ENCODE measurements at places on chromosomes 7 and 10.
A peak's percentile ranks its signal among the peaks of the same experiment; 100 is the strongest.

- DNase-seq: no peak
These were observed 32.2 kb upstream of the COL13A1 start for GRCh38 chr10:69769395-69769992.

DNA sequence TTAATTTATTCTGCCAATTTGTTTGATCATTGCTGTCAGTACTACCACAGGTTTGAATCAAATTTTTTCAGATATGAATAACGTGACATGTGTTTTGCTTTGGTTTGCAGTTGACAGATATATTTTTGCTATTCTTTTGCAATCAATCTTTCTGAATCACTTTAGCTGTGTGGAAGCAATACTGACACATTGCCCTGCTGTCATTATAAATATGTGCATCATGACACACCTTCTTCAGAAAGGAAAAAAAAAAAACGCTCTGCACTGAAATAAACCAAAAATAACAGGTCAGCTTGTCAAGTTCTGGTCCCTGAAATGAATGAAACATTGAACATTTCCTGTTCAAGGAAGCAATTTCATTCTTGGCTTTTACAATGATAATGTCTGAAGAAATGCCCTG lies 93.8 kb upstream of the FAM13C start:
- no peak for DNase-seq

DNA sequence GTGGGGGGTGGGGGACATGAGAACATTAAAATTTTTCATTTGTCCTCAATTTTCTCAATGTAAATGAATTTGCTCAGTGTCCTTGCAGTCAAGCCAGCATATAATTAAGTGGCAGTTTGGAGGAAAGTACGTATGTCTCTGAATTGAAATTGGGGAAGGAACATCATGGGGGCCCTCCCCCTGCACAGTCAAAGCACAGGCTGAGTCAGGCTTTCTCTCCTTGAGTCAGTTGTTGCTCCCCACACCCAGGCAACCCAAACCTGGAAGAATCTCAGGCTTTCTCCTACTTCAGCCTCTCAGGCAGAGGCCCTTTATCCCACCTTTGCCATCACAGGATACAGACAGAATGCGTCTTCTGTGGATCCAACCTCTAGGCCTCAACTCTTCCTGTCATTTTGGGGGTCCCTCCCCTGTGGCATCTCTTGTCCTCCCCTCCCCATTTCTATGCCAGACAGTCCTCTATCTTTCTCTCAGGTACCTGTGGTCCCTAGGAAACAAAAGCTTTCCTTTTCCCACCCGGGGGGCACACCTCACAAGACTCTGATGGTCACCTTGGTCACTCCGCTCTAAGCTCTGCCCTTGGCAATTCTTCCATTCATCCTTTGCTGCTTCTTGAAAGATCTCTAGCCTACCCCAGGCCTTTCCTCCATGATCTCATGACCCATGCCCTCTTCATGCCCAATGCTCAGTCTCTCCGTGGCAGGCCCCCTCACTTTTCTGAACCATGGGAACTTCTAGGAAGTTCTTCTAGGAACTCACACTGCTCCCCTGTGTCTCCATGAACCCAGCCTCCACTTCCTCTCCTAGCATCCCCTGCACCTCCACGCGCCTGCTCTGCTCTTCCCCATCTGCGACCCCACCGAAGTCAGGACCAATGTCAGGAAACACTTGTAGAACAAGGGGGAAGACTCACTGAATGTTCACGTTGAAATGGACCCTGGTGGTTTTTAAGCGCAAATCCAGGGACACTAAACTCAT lies 40.4 kb downstream of the CREB3L2 start:
- DNase-seq: no peak

GRCh38 chr7:139710036-139710435 lies 67.8 kb downstream of the HIPK2 start:
- DNase-seq: no peak

DNA sequence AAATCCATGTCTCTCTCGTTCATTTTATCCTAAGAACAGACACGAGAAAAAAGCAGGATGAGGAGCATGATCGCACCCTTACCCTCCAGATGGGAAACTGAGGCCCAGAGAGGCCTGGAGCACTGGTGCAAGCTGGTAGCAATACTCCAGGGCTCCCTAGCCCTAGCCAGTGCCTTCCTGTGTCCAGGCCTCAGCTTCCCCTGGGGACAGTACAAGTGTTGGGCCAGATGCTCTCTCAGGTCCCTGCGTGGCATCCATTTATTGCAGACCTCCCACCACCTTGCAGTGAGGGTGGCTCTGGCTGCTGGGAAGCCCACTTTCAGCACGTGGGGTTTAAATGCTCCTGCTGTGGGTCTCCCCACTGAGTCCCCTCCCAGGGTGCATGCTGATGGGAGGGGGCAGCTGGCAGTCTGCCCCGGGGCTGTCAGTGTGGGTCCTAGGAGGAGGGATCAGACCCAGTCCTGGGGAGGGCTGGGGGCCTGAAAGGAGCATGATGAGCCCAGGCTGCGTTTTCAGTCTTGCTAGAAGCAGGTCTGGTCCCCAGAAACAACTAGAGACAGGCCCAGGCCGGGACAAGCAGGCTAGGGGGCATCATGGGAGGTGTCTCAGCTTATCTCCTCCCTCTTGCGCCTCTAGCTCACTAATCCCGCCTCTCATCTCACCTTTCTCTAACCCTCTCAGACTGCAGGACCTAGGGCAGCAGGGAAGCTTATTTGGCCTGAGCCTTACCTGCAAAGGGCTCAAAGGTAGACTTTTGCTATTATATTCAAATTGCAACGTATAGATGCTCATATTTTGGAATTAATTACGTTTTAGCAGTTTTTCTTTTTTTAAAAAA lies 662 bp upstream of the PPIF start:
- no peak for DNase-seq

DNA sequence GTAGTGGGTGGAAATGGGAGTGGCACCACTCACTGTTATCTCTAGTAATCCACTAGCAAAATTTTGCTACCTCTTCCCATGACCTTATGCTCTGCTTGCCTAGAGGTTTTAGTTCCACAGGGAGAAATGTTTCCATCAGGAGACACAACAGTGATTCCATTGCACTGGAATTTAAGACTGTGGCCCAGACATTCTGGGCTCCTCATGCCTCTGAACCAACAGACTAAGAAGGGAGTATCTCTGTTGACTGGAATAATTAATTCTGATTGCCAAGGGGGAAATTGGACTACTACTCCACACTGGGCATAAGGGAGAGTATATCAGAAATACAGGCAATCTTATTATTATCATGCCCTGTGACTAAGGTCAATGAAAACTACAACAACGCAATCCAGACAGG lies 16.2 kb upstream of the BRAF start:
- no peak for DNase-seq

DNA sequence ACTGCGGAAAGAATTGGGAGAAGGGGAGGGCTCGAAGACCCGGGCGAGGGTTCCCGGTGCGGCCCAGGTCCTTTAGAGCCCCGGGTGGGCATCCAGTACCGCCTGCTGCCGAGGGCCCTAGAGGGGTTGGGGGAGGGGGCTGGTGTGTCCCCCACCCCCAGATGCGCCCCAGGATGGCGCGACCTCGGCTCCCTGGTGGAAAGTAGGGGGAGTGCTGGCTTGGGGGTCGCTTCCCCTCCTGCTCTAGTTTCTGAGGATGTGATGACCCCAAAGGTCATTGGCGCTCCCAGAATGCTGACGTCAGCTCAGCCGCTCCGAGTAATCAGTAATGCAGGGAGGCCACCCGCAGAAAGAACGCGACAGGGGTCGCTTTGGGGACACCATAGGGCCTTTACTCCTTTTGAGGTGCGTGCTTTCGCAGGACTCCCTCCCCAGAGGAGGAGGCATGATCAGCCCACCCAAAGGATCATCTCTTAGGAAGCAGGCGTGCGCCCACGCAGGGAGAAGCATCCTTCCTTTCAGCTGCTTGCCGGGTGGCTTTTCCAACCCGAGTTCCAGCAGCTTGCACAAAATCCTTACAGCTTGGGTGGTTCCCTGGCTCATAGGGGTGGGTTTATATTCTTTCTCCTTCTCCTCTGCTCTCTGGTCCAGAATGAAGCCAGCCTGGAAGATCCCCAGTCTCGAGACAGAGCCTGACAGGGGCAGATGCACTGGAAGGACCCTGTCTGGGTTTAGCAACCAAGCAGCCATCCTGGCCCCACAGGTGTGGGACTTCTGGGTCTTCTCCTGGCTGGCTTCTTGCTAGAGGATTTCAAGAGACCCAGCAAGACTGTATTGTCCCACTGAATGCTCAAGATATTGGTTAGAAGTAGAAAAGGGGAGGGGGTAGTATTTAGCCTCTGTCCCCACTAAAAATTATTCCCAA lies 1.3 kb upstream of the PRKAG2 start:
- DNase-seq: no peak

DNA sequence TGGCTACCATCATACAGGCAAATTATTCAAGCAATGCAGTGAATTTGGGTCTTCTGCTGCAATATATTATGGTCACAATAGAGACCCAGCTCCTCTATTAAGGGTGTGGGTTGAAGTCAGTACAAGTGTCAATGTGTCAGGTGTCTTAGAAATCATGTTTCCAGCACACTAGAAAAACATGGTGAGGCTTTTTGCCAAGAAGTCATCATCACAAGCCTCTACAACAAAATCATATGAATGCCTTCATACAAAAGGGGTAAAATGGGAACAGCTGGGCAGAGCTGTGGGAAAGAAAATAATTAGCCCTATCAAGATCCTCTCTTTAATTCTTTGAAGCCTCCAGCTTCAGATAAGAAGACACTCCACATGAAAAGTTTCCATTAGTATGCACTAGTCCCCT lies 37.2 kb downstream of the FAM13C start:
- DNase-seq: no peak

DNA sequence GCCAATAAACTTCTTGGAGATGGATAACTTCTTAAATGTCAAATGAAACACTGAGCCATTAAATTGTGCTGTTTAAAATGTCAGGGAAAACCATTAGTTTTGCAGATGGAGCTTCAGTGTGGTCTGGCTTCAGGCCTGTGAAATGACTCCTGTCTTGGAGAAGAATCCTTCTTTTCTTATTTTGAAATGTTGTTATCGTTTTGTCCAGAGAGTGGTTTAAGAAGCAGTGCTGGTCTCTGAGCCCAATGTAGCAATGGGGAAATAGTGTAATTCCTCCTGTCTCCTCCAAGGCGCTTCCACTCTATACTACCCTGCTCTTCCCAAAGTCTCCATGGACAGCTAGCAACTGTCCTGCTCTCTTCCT lies 177.6 kb downstream of the REEP3 start:
- DNase-seq: no peak

GRCh38 chr7:151085691-151086620 lies at the start of gene AGAP3:
TSS of gene AGAP3 (plus strand) at chr7:151086475. CDS start at chr7:151086742, 267 bp downstream.
- DNase-seq: peak; percentile 63

Measured in NCI-H1417 treated with DMSO at 0.1 percent for 48 hours (cell line).